NCI-H460 (cell line): ENCODE measurements at places on chromosomes 6 and 20.
A peak's percentile ranks its signal among the peaks of the same experiment; 100 is the strongest.

GRCh38 chr6:55774286-55775028 lies 100.9 kb downstream of the BMP5 start:
- no peak for DNase-seq

DNA sequence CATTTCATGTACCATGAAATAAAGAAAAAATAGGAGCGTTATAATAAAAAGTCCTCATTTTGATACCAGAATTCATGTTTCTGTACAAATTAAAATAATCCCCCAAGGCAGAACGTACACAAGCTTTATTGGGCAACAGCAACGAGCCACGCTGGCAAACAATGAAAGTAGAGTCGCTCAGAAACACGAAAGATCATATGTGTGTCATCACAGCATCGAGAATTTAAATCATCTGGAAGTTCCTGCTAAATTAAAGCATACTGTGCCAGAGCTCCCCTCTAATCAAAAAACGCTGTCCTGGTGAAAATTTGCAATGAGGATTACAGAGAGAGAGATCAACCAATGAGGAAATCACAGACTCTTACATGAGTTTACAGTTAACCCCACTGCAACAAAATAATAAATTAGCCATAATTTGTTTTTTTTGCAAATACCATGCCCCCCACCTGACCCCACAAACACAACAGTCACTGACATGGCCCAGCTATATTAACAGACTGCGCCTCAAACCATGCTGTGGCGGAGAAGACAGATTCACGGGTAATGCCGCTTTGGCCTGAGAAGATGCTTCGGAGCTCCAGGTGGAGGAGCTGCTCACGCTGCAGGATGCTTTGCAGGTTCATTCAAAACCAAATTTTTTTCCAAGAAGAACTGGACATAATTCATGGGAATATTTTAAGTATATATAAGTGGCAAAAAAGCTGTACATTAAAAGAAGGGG lies 54.3 kb upstream of the NFATC2 start:
- DNase-seq, result no peak

DNA sequence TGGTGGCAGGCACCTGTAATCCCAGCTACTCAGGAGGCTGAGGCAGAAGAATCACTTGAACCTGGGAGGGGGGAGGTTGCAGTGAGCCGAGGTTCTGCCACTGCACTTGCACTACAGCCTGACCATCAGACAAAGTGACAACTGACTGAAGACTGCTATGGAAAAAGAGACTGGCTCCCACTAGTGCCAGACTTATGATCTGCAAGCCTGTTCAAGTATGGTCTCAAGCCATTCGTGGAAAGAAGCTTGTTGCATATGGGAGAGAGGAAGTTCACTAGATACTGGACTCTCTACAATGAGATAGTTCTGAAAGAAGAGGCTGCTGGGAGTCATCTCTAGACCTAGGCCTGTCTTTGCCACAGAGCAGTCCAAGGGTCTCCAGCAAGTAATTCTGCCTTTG lies 26.7 kb downstream of the MDN1 start:
- DNase-seq, result peak; percentile 12

DNA sequence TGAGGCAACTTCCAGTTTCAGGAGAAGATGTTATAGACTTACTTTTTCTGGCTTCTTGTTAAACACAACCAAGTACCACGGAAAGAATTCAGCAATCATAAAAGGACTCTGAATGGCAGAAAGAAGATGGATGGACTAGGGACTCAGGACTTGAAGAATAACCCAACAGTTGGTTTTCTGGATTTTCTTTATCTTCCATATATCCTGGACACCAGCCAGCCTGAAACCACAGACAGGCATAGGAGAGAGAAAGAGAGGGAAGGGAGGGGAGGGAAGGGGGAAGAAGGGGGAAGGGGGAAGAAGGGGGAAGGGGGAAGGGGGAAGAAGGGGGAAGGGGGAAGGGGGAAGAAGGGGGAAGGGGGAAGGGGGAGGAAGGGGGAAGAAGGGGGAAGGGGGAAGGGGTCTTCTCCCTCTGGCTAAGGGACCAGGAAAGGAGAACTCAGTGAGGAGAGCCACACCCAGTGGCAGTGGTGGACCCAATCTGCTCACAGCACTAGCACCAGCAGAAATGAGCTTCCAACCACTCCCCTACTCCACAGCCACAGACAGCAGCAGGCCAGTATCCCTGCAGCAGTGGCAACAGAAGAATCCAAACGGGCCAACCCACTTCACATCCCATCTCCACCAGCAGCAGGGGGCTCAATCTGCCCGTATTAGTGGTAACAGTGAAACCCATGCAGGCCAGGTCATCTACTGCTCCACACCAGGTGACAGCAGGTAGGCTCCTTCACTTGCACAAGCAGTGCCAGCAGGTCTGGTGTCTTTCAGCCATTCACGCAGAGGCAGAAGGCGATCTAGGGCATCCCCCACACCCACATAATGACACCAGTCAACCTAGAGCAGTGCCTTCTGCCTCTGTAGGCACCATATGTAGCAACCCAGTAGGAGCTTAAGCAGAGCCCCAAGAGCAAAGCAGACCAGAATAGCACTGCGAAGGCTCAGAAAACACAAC lies 78.6 kb downstream of the TRMT6 start:
- DNase-seq, result no peak

DNA sequence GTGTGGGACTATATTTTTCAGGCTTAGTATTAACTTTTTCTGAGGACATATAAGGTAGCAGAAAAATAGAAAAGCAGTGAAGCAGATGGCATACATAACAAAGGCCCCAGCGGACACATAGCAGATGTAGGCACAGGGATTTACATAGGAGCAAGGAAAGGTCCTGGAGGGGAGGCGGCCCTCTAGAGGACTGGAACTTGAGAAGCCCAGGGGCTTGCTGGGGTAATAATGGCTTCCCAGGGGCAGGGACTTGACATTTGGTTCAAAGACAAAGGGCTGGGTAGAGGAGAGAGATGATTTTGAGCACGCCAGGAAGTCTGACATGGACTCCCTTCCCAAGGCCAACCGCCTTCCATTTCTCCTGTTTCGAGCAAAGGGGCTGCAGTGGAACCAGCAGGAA lies 31.7 kb upstream of the OSTM1 start:
- no peak for DNase-seq

DNA sequence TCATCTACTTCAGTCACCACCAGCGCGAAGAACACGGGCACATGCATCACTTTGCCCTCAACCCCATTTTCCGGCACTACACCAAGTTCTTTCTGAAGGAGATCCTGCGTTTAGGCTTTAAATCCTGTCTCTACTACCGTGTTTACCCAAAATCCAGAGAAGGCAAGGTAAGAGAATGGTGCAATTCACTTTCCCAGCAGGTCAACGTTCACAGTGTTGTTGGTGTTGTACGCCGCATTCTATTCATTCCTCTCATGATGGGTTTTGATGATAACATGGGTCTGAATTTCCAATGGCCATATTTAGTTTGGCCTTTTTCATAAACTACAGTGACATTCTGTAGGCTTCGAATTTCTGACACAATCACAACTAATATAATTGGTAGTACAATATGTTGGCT lies 144.3 kb downstream of the CFAP61 start:
- DNase-seq, result no peak

DNA sequence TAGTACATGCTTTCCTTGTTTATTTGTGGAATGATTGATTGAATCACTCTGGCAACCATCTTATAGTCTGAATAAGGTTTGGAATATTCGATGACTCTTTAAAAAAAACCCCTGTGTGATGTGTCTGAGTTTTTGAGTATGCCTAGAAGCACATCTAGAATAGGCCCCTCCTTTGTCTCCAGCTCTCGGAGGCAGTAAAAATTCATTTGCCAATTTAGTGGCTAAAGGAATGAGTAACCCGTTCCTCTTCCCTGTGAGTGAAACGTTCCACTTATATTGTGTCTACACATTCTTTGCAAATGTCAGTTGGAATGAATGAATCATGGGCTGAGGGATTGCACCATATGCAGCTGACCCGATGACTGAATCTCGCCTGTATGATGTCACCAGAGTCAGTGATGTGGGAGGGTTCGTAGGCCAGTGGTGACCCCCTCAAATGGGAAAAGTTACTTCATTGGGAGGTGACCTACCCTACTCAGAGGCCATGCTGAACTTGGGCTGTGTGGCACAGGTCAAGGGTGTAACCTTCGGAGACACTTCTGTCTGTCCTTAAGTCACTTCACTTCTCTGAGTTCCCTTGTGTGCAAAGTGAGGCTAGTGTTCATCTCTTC lies 21.6 kb downstream of the MOCS3 start:
- peak; percentile 83 for DNase-seq

DNA sequence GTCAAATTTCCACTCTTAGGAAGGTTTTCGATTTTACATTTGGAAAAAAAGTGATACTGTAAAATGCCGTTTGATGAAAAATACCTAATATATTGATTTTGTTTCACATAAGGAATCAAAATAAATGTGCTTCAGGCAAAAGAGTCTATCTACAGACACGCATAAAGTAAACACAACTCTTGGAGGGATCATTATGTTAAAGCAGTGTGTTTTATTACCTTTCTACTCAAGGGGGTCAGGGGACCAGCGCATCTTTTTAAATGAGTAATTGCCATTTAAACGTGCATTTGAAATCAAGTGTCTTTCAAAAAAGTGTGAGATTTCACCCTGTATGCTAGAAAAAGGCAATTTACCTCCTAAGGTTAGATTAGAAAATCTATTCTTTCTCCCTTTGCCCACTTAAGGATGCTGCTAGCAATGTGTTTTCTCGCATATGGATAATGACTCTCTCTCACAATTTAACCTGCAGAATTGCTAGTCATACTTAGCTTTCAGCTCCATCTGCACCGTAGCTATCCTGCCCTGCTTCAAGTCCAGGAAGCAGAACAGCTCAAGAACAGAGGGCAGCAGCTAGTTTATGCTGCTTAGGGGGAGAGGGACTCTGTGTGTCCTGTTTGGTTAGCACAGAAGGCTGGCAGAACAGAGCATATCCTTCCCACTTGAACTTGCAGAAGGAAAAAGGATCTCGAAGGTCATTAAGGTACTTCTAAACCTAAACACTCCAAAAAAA lies 35.0 kb downstream of the NKAIN2 start:
- no peak for DNase-seq

DNA sequence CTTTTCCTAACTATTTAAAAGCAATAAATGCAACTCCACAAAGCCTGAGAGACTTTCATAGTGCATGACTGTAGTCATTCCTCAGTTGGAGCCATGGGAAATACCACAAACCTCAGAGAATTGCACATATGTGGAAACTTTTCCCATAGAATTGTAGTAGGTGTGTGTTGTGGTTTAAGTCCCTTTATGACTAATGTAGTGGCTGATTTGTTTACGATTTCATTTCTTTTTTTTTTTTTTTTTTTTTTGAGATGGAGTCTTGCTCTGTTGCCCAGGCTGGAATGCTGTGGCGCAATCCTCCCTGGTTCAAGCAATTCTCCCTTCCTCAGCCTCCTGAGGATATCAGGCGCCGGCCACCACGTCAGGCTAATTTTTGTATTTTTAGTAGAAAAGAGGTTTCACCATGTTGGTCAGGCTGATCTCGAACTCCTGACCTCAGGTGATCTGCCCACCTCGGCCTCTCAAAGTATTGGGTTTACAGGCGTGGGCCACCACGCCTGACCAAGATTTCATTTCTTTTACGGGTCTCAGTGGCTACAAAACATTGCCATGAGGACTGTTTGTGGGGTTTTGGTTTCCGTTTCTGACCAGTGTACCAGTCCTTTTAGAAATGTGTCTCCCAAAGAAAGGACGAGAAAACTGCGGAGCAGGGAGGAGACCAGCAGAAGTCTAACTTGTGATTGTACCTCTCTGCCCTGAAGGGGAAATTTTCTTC lies 212.1 kb upstream of the MARCKS start:
- DNase-seq, result no peak

DNA sequence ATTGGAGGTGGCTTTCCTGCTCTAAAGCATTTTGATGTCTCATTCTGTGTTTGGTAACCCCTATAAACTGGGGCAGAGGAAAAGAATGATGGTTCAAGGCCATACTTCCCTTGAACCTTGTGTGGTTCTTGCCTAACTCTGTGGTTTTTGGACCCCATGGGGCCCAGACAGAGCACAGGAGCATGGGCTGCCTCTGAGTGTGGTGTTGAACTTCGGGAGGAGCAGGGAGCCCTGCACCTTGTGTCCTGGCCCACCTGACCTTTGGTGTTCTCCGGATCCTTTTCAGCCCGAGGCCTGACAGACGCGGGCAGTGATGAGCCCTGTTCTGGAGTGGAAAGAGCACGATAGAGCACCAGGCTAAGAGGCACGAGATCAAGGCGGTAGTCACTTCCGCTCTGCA lies 18.8 kb downstream of the TMEM74B start:
- no peak for DNase-seq

DNA sequence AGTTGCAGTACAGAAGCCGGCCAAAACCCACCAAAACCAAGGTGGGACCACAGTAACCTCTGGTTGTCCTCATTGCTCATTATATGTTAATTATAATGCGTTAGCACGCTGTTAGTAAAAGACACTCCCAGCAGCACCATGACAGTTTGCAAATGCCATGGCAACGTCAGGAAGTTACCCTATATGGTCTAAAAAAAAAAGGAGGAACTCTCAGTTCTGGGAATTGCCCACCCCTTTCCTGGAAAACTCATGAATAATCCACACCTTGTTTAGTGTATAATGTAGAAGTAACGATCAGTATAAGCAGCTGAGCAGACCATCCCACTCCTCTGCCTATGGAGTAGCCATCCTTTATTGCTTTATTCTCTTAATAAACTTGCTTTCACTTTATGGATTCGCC lies 148.6 kb upstream of the EXOC2 start:
- no peak for DNase-seq

DNA sequence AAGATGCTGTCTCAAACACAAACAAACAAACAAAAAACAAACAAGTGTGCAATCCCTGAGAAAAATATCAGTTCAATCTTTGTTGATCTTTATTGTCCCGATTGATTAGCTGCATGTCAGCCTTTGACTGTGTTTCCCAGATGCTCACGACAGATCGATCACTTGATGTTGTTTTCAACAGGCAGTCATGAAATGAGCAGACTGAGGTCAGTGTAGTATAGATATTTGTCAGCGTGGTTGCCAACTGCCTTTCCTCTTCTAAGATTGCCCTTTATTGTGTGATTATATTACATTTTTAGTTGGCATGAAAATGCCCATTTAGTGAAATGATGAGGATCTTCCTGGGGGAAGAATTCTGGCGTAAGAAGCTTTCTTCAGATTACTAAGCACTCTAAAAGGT lies 25.6 kb downstream of the UTRN start:
- DNase-seq, result no peak

DNA sequence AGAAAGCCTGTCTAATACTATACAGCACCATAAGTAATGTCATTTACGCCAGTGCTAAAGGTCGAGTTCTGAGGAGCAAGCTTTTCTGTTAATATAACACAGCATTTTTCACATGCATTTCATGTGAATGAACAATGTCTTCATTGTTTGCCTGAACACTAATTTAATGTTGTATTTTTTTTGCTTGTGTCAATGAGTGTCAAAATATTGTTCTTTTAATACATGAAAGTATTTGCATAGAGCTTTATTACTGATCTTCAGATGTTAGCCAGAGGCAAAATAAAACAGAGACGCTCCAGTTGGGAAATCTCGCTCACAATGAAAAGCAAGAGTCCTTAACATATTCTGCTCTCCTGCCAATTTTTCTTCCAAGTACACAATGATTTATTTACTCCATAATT lies 151.8 kb downstream of the FOXC1 start:
- DNase-seq, result no peak

GRCh38 chr20:61494763-61495575 lies 242.9 kb downstream of the CDH4 start:
- no peak for DNase-seq
